ENCODE measurements at places on chromosomes 4 and X.

DNA sequence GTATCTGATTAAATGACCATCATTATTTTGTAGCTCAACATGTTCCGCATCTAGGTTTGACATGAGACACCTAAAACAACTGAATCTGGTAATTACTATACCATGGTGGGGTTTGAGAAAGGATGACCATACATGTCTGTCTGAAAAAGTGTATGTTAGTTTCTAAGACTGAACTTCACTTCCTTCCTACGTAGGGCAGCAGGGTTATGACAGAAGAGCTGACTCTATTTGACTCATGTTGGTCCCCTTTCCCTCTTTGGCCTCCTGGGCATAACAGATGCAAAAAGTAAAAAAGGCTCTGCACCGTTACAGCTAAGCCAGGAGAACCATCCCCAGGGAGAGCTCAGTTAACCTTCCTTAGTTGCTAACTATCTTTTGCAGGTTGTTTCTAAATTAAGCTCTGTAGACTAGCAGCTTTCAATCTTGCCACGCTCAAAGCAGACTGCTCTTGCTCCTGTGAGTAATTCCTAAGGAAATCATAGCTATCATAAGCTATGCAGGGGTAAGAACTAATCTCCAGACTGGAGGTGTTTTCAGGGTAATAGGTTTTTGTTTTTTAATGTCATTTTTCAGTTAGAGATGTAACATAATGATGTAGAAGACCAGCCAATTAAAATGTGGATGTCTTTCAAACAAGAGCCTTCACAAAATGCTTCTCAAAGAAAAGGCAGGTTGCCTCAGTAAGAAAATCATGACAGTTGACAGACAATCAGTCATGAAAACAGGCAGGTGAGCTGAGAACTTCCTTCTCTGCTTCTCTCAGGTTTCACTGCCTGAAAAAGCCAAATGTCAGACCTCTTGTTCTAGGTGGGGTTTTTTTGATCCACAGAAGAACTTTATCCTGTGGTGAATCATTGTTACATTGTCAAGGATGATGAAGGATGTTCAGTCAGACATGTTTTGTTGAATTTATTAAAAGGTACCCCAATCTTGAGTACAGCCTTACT lies 66.9 kb upstream of the DAPP1 start:
- no peak for DNase-seq

DNA sequence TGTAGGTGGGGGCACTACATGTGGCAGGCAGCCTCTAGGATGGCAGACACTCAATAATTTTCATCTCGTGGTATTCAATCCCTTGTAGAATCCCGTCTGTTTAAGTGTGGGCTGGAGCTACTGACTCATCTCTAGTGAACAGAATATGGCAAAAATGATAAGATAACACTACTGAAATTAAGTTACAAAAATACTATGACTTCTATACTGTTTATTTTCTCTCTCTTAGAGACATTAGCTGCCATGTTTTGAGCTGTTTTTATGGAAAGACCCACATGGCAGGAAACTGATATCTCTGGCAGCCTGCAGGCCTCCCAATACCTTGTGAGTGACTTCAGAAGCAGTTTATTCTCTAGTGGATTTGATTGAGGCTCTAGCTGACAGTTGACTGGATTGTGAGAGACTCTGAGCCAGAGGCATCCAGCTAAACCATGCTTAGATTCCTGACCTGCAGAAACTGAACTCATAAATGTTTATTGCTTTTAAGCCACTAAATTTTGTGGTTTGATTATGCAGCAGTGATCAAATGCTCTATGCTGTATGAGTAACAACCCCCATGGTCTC lies 298.8 kb upstream of the CTSO start:
- DNase-seq, result no peak

DNA sequence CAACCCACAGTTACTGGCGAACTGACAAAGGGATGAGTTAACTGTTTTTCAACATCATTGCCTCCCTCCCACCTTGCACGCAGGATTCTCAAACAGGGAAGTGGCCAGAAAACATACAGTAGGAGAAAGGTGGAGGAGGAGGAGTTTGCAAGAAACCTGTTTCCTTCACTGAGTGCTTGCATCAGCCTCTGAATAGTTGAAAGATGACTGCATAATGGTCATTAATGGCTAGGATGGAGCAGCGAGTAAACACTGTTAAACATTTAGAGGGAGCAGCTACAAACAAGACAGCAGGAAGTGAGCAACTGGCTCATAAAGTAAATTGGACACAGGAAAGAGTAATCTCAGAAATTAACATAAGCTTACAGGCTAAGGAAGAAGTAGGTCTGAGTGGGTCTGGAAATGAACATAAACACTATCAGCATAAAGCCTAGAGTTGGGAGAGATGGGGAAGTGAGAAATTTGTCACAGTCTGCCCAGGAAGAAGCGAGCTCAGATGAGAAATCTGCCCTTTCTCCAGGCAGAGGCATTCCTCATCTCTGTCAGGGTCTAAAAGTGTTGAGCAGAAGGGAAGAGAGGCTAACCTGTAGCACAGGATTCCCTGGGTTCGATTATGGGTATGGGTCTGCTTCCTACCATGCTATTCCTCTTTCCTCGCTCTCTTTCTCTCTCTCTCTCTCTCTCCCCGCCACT lies 38.6 kb downstream of the TRPC5OS start:
- no peak for DNase-seq

DNA sequence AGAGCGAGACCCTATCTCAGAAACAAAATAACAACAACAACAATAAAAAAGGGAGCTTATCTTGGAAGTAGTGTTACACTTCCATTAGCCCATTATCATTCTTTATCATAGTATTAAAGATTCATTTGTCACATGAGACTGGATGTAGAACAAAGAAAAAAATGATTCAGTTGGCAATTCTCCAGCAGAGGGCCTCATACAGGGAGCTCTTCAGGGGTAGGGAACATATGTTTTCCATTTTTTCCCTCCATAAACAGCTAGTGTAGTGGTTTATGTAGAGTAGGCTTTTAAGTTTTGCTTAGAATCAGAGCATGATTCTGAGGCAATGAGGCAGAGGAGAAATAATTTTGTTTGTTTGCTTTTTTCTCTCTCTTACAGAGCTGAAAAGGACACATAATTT lies 5.8 kb downstream of the CPE start:
- no peak for DNase-seq

DNA sequence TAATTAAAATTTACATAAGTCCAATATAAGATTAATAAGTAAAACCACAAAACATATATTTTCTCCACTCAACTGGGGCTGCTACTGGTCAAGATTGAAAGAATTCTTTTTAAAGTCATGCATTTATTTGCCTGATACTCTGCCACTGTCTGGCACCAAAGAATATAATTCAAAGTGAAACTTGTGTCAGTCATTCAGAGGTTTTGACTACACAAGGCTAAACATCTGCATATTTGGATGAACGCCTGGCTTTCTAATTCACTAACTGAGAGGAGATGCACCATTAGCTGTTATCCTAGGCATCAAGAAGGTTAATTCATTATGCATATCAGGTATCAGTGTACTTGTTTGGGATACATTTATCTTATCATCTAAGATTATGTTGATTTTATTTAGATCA lies 598.5 kb downstream of the CENPC start:
- no peak for DNase-seq

GRCh38 chr4:87153078-87153870 lies 67.1 kb downstream of the KLHL8 start:
- DNase-seq, result no peak

DNA sequence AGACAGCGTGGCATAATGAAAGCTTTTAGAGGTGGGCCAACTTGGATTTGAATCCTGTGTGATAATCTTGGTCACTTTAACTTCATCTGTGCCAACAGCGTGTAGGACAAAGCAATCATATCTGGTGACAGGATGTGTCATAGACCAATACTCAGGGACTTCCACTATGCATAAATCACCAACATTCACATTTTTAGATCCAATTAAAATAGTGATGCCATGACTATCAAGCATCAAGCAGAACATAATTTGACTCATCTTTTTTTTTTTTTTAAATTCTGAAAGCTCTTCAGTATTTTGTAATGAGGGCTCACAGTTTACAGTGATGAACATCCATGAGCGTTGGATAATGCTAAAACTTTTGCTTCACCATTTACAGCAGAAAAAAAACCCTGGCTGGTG lies 27.3 kb upstream of the RAPGEF2 start:
- DNase-seq, result no peak

DNA sequence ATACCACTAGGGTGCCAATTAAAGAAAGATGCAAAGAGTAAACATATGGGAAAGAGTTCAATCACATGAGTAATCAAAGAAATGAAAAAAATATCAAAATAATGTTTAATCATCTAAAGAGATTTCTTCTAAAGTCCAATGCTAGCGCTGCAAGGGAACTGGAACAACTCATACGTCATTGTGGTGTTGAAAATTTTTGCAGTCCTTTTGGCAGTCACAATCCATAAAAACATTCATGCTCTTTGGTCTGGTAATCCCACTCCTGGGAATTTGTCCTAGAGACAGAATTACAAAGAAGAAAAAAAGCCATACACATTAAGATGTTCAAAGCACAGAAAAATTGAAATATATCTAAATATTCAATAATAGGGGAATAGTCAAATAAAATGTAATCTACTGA lies 4.6 kb downstream of the P2RY4 start:
- DNase-seq, result no peak

GRCh38 chrX:109812236-109812635 lies 79.2 kb upstream of the ACSL4 start:
- DNase-seq, result no peak

DNA sequence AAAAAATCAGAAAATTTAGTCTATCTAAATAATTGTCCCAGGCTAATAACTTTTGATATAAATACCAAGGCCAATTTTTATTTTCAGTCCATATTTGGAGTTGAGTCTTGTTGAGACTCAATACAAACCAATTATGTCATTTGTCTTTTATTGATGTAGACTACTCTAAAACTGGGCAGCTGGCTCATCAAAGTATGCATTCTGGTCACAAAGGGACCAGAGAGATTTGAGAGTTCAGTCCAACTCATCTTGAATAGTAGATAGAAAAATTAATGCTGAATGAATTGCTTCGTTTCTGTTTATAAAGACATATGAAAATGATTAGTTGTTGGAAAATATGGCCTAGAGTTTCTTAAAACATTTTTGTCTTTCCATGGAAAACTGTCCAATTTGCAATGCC lies 412.5 kb upstream of the KLHL4 start:
- no peak for DNase-seq

- no peak for DNase-seq
Measured at GRCh38 chr4:153023692-153024394, 87.7 kb downstream of the FHDC1 start.

All from stimulated activated CD4-positive, alpha-beta T cell treated with anti-CD3 and anti-CD28 coated beads, Interleukin-2, amount 100 ng/mL, for 4 hours (primary cell).